Sigmoid colon (tissue), 7 donors: ENCODE measurements at places on chromosomes 3 and 15. TPM values are rescaled to one million over a fixed set of nuclear protein-coding genes. Genes with fewer than 3 reads are reported as not detected.
A peak's percentile ranks its signal among the peaks of the same experiment; 100 is the strongest.

Gene XIRP1
- total RNA-seq = not detected

Gene FBLN2
- total RNA-seq = 134 TPM

Gene CNTN6
- total RNA-seq = not detected

Gene TCTA
- total RNA-seq = 15.1 TPM

Gene CPN2
- not detected for total RNA-seq

GRCh38 chr3:21417991-21418390, 333.0 kb downstream of the ZNF385D start:
- no peaks in the 10 kb centered on the region for H3K27me3 ChIP-seq
- no peaks in the 10 kb centered on the region for H3K36me3 ChIP-seq
- no peaks in the 10 kb centered on the region for H3K4me1 ChIP-seq

GRCh38 chr3:137079571-137079970, 121.8 kb downstream of the IL20RB start:
- no peaks in the 10 kb centered on the region for H3K4me1 ChIP-seq
- H3K27ac ChIP-seq = no peak overlapping the region
- no peaks in the 10 kb centered on the region for H3K27me3 ChIP-seq

DNA sequence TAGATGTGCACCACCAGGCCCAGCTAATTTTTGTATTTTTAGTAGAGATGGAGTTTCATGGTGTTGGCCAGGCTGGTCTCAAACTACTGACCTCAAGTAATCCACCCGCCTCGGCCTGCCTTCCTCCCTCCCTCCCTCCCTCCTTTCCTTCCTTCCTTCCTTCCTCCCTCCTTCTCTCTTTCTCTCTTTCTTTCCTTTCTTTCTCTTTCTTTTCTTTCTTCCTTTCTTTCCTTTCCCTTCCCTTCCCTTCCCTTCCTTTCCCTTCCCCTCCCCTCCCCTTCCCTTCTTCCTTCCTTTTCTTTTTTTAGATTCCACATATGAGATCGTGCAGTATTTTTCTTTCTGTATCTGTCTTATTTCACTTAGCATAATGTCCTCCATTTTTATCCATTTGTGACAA, 81.3 kb downstream of the FAM81A start:
- H3K36me3 ChIP-seq = no peaks in the 10 kb centered on the region
- no peaks in the 10 kb centered on the region for H3K27me3 ChIP-seq
- no peak overlapping the region for H3K27ac ChIP-seq
- no peak overlapping the region for H3K4me3 ChIP-seq
- no peak for DNase-seq

DNA sequence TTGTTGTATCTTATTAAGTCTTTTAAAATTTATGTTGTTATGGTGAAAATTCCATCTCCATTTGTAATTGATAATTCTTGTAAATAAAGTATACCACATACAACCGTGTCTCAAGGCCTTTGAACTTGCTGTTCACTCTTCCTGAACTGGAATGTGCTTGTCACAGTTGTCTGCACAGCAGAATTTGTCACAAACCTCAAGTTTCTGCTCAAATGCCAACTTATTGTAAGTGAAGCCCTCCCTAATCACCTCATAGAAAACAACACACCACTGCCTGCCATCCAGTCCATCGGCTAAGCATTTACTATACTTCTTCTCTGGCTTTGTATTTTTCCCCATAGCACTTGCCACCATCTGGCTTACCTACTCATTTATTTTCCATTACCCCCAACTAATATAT, 192.3 kb downstream of the THRB start:
- no peak overlapping the region for H3K27ac ChIP-seq
- H3K36me3 ChIP-seq = no peaks in the 10 kb centered on the region
- H3K4me1 ChIP-seq = peaks cover 44% of the 10 kb centered on the region
- H3K4me3 ChIP-seq = no peak overlapping the region
- H3K27me3 ChIP-seq = no peaks in the 10 kb centered on the region

DNA sequence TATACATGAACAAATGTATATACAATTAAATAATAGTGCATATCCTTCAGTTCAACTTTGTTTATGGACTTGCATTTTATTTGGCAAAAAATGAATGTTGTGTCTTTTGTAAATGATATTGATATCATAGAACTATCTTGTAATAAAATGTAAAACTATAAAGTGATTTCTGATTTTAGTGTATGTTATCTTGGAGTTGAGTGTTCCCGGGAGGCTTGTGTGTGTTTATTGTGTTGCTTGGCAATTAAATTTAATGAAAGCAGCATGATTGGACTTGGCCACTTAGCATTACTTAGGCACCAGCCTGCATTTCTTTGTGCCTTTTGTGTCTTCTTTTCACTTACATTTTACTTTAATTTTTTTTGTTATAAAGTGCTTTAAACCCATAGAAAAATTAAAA, 10.6 kb downstream of the ARHGEF26 start:
- no peaks in the 10 kb centered on the region for H3K27me3 ChIP-seq
- H3K27ac ChIP-seq = peak overlapping the region; percentile 35
- no peak overlapping the region for H3K4me3 ChIP-seq

DNA sequence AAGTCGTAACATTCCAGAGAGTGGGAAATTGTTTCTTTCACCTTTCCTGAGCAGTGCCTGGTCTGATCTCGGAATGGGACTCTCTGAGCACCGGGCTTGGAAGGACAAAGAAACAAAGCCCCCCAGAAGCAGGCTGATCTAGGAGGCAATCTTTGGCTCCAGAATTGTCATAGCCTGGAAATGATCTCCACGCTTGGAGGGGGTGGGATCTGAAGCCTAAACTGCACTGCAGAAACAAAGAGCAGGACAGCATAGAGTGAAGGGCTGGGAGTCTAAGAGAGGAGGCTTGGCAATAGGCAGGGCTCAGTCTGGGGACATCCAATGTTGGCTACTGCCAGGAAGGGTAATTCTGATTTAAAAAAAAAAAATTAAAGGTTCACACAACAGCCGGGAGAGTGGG, 1.9 kb downstream of the CRABP1 start:
- peaks cover 49% of the 10 kb centered on the region for H3K27me3 ChIP-seq
- H3K4me3 ChIP-seq = no peak overlapping the region
- no peaks in the 10 kb centered on the region for H3K36me3 ChIP-seq
- DNase-seq = no peak
- H3K4me1 ChIP-seq = peaks cover 10% of the 10 kb centered on the region
